ENCODE measurements at places on chromosomes 11 and 22.

- DNase-seq = no peak
These were observed 4.4 kb upstream of the RNF169 start for GRCh38 chr11:74744277-74744676.

GRCh38 chr11:37134637-37135036, 536.6 kb upstream of the RAG2 start:
- DNase-seq = no peak

GRCh38 chr11:130762638-130763037, 153.6 kb downstream of the SNX19 start:
- DNase-seq = no peak

- no peak for DNase-seq
These were observed 463 bp downstream of the RAD9A start for GRCh38 chr11:67392183-67392715.

GRCh38 chr11:75402002-75402773, 2.9 kb downstream of the RPS3 start:
- no peak for DNase-seq

- DNase-seq = no peak
These were observed 3.8 kb upstream of the PKP3 start for GRCh38 chr11:390175-390574.

DNA sequence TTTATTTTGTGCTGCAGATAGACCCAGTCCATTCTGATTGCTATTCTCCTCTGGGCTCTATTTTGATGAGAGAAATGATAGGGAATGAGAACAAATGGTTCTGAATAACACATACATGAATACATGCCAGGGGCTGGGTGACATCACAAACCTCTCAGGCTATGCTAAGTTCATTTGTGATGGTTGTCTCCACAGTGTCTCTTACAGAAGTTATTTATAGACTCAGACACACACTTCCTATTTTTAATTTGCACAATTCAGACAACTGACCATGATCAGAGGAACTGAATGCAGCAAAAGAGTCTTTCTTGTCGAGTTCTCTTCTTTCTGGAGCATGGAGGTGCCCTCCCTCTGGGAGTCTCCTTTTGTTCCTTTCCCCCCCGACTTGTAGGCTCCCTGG, 991.7 kb downstream of the OPCML start:
- no peak for DNase-seq

GRCh38 chr11:27611390-27611789, 88.9 kb downstream of the BDNF start:
- no peak for DNase-seq

GRCh38 chr22:36424901-36425579, 37.3 kb upstream of the MYH9 start:
- no peak for DNase-seq

DNA sequence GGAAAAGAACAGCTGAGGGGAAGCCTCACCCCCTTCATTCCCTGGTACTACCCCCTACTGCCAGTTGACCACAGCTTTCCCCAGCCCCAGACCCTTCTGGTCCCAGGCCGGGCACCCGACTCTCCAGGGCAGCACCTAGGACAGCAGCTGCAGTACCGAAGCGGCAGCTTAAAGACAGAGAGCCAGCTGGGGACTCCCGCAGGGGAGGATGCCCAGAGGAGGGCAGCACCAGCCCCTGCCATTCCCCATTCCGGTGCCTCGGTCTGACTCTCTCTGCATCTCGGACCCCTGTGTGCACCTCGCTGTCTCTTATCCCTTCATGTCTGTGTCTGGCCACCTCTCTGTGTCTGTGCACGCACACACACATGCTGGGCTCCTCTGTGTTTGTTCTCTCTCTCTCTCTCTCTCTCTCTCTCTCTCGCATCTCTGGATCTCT, 9.4 kb downstream of the IGSF9B start:
- peak; percentile 75 for DNase-seq

- DNase-seq = no peak
These were observed 25.5 kb downstream of the MADD start for GRCh38 chr11:47295385-47295784.

DNA sequence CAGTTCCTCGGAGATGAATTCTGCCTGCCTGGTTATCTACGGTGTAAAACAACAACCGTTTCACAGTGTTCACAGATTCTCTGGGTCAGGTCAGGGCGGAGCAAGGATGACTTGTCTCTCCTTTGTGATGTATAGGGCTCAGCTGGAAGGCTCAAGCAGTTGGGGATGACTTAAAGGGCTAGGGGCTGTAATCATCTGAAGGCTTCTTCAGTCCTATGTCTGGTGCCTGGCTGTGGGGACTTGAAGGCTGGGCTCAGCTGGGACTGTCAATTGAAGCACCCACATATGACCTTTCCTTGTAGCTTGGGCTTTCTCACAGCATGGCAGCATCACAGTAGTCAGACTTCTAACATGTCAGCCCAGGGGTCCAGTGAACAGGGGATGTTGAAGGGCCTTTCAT, 29.3 kb downstream of the EIF3F start:
- no peak for DNase-seq

GRCh38 chr11:110356762-110357671, 60.6 kb upstream of the RDX start:
- no peak for DNase-seq

GRCh38 chr11:10500757-10501684, 40.0 kb downstream of the RNF141 start:
- DNase-seq = no peak

DNA sequence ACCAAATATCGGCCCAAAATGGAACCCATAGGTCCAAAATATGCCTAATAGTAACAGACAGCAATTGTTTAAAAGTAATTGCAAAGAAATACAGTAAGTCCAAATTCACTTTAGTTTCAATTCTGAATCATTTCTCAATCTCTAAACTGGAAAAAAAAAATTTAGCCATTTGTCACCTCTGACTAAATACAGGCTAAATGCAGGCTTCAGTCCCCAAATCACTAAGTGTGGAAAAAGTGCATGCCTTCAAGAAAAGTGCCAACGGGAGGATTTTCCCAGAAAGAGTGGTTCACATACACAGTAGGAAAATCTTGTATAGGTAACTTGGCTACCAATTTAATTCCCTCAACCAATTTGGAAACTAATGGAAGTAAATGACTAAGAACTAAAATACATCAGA, 35.7 kb downstream of the SIK3 start:
- DNase-seq = no peak

GRCh38 chr11:113805640-113806039, 26.0 kb downstream of the CLDN25 start:
- no peak for DNase-seq

GRCh38 chr22:17397756-17398547, 28.7 kb downstream of the CECR2 start:
- DNase-seq = no peak

Measured in GM12892 (cell line).